CD14-positive monocyte (primary cell): ENCODE measurements at places on chromosomes 6 and 20.

DNA sequence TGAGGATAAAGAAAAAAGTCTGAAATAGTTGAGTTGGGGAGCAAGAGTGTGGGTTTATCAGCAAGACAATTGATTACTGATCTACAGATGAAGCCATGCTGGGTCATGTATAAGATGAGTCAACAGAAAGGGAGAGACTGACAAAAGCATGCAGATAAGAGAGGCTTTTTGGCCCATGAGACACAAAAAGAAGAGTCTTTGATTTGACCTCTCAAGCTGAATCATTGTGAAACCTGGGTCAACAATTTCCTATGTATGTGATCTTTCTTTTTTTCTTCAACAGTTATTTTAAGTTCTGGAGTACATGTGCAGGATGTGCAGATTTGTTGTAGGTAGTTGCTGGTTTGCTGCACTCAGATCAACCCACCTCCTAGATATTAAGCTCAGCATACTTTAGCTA lies 15.9 kb downstream of the RIMS1 start:
- no peak for DNase-seq

DNA sequence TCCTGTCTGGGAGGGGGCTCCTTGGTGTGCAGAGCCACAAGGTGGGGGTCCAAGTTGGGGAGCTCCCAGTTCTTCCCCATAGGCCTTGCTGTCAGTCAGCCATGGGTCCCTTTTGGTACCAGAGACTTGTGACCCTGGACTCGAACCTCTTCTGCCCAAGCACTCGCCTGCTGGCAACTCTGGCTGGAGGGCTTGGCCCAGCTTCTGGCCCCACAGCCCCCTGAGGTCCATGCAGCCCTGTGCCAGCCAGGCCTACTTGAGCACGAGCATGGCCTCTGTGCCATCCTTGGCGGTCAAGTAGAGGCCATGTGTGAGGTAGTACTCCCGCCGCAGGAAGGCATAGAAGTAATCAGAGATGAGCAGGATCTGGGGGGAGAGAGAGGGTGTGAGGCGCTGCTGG lies 2.1 kb downstream of the MAP1LC3A start:
- DNase-seq: no peak

DNA sequence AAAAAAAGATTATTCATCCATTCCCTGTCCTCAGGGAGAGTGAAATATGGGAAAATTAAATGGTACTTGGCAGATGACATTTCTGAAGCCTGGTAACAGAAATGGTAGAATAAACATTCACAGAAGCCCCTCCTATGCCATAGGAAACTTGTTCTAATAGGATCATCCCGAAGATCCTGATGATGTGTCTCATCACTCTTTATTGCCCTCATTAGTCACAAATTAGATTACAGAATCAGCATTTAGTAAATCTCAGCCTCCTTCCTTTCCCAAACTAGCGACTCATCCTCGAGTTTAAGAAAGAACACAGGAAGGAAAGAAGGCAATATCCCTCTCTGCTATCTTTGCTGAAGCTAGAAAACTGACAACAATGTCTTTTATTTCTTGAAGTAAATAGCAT lies 154.4 kb downstream of the TMEM200A start:
- no peak for DNase-seq

- DNase-seq: no peak
These were observed 82.2 kb upstream of the PMEPA1 start for GRCh38 chr20:57791966-57792365.

DNA sequence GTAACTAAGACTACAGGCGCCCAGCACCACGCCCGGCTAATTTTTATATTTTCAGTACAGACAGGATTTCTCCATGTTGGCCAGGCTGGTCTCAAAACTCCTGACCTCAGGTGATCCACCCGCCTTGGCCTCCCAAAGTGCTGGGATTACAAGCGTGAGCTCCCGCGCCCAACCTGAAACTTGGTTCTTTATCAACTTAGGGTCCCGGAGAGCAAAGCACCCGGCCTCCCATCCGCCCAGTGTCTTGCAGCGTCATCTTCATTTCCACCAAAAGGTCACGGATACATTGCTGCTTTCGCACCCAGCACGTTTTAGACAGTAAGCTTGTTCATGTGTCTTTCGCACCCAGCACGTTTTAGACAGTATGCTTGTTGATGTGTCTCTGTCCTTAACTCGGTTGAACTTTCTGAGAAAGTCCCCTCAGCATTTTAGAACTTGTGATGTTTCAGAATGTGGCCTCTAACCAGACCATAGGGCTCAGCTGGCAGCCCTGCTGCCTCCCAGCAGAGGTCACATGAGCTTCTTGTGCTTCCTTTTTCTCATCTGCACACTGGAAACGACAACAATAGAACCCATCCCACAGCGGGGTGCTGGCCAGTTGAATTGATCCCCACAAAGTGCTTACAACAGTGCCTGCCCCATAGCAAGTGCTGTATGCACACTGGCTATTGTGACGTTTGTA lies 48.8 kb downstream of the PRR18 start:
- peak; percentile 91 for DNase-seq

DNA sequence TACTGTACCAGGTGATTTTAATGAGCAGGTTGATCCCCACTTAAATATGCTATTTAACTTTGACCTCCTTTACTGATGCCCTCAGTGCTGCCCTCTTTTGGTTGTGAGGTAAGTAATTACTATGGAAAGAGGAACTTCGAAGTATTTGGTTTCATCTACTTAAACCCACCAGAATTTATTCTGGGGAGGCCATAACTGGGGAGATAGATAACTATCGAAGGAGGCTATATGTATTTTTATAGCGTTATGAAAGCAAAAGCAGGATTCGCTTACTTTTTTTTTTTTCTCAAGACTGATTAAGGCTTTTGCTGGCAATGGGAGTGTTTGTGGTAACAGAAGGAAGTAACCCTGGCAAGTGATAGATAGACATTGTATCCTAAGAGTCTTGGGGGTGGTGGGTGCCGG lies 168.9 kb upstream of the CENPW start:
- peak; percentile 41 for DNase-seq

DNA sequence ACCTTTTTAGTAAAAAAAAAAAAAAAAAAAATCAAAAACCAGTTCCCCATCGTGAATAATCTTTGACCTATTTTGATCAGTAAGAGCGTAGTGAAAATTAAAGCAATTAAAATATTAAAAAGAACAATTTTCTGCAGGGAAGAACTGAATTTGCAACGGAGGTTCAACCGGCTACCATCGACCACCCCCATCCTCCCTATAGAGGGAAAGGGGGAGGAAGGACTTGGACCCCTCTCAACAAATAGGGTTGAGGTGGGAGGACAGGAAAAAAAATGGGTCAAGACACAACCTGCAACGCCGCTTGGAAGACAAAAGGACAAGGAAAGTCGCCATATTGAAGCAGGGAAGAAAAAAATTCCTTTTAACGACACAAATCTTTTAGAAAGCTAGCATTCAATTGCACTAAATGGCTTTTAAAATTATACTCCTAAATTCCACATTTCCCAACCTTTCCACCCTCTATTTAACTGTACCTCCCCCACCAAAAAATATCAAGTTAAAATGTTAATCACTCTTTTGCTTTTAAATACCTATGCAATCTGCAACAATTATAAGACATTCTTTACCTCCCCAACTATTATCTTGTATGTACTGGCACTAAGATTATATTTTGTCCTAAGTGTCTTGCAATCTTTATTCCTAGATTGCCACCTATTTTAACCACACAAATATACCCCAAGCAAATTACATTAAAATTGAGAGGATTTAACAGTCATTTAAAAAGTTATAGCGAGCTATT lies 1.7 kb downstream of the PPP1R10 start:
- DNase-seq: peak; percentile 35
